ENCODE measurements at places on chromosomes 2 and 18. TPM values are rescaled to one million over a fixed set of nuclear protein-coding genes. Genes with fewer than 3 reads are reported as not detected.
A peak's percentile ranks its signal among the peaks of the same experiment; 100 is the strongest.

DNA sequence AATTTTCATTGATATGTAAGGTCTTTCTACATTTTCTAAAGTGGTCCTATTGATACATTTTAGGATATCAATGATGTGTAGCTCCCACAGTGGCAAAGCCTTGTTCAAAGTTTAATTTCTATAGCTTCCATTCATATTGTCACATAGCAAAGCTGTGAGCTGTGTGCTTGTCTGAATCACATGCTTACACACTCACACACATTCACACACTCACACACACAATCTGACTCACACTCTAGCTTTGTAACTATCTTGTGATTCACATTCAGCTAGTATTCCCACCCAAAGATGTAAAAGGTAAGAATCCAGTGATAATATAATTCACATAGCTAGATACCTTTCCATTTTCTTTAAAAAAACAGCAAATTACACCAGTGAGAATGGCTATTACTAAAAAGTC lies 58.7 kb downstream of the MAPRE2 start:
- no peak overlapping the region for H3K4me3 ChIP-seq
- H3K27ac ChIP-seq = no peak overlapping the region
- H3K4me1 ChIP-seq = no peaks in the 10 kb centered on the region
- H3K27me3 ChIP-seq = no peaks in the 10 kb centered on the region
- peaks cover 6% of the 10 kb centered on the region for H3K36me3 ChIP-seq

DNA sequence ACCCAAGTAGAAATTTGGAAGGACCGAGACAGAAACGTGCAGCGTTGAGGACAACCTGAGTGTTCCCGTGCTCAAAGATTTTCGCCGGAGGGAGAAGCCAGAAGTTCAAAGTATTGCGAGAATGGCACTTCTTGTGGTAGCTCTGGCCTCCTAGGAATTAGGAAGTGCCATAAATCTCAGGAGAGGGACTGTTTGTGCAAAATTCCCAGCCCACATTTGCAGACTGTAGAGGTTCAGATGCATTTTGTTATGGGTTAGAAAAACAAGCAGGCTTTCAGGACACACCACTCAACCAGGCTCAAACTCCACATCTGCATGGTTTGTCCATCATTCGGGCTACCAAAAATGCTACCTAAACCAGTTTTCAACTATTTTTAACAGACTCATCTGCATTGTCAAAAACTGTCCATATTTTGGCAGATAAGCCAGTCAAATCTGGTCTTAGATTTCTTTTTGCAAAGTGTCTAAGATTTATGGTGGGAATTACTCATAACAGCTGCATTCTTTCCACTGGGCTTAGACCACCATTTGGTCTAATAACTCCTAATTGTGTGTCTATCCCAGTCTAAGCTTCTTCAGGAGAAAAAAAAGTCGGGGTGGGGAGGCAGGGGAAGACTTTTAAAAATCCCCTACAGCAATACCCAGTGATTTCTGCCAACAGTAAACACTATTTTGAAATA lies 422.9 kb downstream of the ARHGAP15 start:
- H3K27me3 ChIP-seq = no peaks in the 10 kb centered on the region
- DNase-seq = no peak
- no peaks in the 10 kb centered on the region for H3K36me3 ChIP-seq

DNA sequence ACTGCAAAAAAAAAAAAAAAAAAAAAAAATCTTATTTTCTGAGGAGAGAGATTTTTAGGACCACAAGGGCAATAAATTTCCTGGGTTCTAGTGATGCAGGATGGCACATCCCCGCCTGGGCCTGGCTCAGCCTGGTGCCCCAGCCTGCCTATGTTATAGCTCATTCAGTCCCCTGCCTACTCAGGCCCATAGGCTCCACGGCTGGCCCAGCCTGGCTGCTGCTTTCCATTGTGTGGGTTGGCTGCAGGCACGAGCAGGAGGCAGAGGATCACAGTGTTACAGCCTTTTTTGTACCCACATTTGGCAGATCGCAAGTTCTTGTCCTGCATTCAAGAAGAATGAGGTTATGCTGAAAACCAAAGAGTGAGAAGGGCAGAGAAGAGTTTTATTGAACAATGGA lies 2.8 kb upstream of the SULT6B1 start:
- no peak for DNase-seq
- no peak overlapping the region for H3K27ac ChIP-seq
- no peaks in the 10 kb centered on the region for H3K27me3 ChIP-seq
- no peaks in the 10 kb centered on the region for H3K36me3 ChIP-seq
- peaks cover 8% of the 10 kb centered on the region for H3K4me1 ChIP-seq

AFTPH gene
- total RNA-seq = 14.6 TPM

GRCh38 chr18:48545757-48546321 lies 7.0 kb downstream of the CTIF start:
- peak; percentile 59 for DNase-seq
- H3K27me3 ChIP-seq = no peaks in the 10 kb centered on the region
- peak overlapping the region; percentile 6 for H3K27ac ChIP-seq

PSME4 gene
- total RNA-seq = 65.9 TPM

- no peaks in the 10 kb centered on the region for H3K27me3 ChIP-seq
- peaks cover 3% of the 10 kb centered on the region for H3K4me1 ChIP-seq
- DNase-seq = no peak
These were observed 56.5 kb downstream of the PLA2R1 start for GRCh38 chr2:160005908-160006307.

SLC4A3 gene
- 10.0 TPM for total RNA-seq

SIGLEC15 gene
- total RNA-seq = not detected

DNA sequence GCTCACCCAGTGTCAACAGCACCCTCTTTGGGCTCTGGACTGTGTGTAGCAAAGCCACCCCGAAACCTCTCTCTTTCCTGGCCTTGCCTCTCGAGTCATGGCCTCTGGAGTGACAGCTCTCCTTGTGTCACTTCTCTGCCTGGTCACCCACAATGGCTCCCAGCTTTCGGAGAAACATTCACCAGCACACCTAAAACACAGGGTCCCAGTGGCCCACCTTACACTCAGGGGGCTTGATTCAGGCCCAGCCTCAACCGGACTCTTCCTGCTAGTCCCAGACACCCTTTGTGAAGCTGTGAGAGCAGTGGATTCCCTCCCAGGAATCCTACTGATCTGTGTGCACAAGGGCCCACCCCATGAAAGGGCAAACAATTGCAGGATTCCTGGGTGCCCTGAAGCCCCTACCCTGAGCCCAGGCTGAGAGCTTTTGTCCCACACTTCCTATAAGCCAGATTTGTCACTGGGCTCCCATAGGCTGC lies 137.2 kb upstream of the HAAO start:
- no peak for DNase-seq
- peaks cover 64% of the 10 kb centered on the region for H3K4me1 ChIP-seq
- no peaks in the 10 kb centered on the region for H3K27me3 ChIP-seq
- H3K36me3 ChIP-seq = no peaks in the 10 kb centered on the region
- peak overlapping the region; percentile 40 for H3K27ac ChIP-seq

- H3K4me3 ChIP-seq = no peak overlapping the region
- no peak for DNase-seq
- H3K27me3 ChIP-seq = no peaks in the 10 kb centered on the region
- peaks cover 30% of the 10 kb centered on the region for H3K36me3 ChIP-seq
These were observed 170.0 kb downstream of the EPHA4 start for GRCh38 chr2:221402072-221402471.

KIAA2012 gene
- total RNA-seq = 0.07 TPM

GPR17 gene
- total RNA-seq = 6.4 TPM

- H3K4me1 ChIP-seq = no peaks in the 10 kb centered on the region
- peaks cover 7% of the 10 kb centered on the region for H3K36me3 ChIP-seq
- DNase-seq = no peak
- H3K27ac ChIP-seq = no peak overlapping the region
- peaks cover 6% of the 10 kb centered on the region for H3K27me3 ChIP-seq
These were observed 2786.5 kb downstream of the RPIA start for GRCh38 chr2:91477731-91478672.

- H3K4me3 ChIP-seq = no peak overlapping the region
- peak; percentile 88 for DNase-seq
- H3K27me3 ChIP-seq = no peaks in the 10 kb centered on the region
- H3K27ac ChIP-seq = no peak overlapping the region
- peaks cover 6% of the 10 kb centered on the region for H3K4me1 ChIP-seq
These were observed 48.2 kb upstream of the MAP3K20 start for GRCh38 chr2:173027181-173028128.

GRCh38 chr18:60753753-60754152 lies 381.2 kb upstream of the MC4R start:
- no peak overlapping the region for H3K4me3 ChIP-seq
- no peak for DNase-seq
- H3K27ac ChIP-seq = no peak overlapping the region
- no peaks in the 10 kb centered on the region for H3K36me3 ChIP-seq
- no peaks in the 10 kb centered on the region for H3K4me1 ChIP-seq
- peaks cover 7% of the 10 kb centered on the region for H3K27me3 ChIP-seq

DNA sequence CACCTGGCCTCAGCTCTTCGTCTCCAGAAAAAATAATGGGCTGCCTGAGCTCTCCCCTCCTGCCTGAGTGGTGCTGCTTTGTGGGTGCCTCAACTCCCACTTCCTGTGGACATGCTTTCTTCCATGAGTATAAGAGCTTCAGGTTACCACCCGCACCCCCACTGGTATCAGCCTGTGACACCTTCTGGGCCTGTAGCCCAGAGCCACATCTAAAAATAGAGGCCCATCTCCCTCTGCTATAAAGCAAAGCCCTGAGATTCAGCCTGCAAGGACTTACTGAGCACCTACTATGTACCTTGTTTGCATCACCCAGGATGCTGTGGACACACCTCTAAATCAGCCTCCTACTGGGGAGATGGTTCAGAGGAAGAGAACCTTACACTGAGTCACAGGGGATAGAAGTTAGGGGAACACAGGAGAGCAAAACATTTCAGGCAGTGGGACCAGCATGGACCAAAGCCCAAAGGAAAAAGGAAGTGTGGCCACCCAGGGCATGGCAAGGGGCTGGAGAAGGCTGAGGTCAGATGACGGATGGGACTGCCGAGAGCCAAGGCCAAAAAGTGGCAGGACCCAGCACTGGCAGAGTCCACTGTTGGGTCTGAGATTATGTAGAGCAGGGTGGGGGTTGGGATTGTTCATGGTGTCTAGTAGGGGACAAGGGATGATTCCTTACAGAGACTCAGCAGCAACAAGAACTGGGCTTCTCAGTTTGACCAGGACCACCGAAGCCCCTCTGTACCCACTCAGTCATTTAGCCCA lies 123.7 kb upstream of the PPP1CB start:
- peaks cover 20% of the 10 kb centered on the region for H3K4me1 ChIP-seq
- no peaks in the 10 kb centered on the region for H3K36me3 ChIP-seq
- H3K27me3 ChIP-seq = peaks cover 57% of the 10 kb centered on the region
- H3K4me3 ChIP-seq = no peak overlapping the region

DNA sequence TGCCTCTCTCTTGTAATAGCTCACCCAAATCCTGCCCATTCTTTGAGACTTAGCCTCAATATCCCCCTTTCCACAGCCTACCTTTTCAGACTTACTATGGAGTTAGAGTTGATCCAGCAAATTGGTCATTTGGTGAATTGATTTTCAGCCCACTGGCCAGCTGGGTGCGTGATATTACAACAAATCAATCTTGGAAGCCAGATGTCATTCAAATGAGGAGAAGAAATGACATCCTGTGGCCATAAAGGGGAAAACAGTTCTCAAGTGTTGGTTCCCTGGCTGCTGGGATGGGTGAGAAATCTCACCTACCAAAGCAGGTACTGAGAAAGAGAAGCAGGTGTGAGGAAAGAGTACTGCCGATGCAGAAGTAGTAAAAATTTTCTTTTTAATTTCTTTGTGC lies 36.7 kb upstream of the FOXI3 start:
- H3K27ac ChIP-seq = no peak overlapping the region
- no peaks in the 10 kb centered on the region for H3K36me3 ChIP-seq
- H3K4me1 ChIP-seq = no peaks in the 10 kb centered on the region
- DNase-seq = no peak

GRCh38 chr2:135132314-135132713 lies 80.2 kb downstream of the RAB3GAP1 start:
- H3K4me3 ChIP-seq = no peak overlapping the region
- DNase-seq = no peak
- no peak overlapping the region for H3K27ac ChIP-seq
- no peaks in the 10 kb centered on the region for H3K27me3 ChIP-seq

TCF23 gene
- not detected for total RNA-seq

- H3K27ac ChIP-seq = no peak overlapping the region
- H3K36me3 ChIP-seq = no peaks in the 10 kb centered on the region
- H3K4me1 ChIP-seq = peaks cover 13% of the 10 kb centered on the region
- no peak for DNase-seq
These were observed 173.0 kb upstream of the STK17B start for GRCh38 chr2:196344397-196344796.

GRCh38 chr18:79803611-79804051 lies 5.9 kb downstream of the KCNG2 start:
- no peaks in the 10 kb centered on the region for H3K36me3 ChIP-seq
- DNase-seq = no peak
- peaks cover 3% of the 10 kb centered on the region for H3K4me1 ChIP-seq
- no peak overlapping the region for H3K4me3 ChIP-seq
- H3K27me3 ChIP-seq = peaks cover 34% of the 10 kb centered on the region

DNA sequence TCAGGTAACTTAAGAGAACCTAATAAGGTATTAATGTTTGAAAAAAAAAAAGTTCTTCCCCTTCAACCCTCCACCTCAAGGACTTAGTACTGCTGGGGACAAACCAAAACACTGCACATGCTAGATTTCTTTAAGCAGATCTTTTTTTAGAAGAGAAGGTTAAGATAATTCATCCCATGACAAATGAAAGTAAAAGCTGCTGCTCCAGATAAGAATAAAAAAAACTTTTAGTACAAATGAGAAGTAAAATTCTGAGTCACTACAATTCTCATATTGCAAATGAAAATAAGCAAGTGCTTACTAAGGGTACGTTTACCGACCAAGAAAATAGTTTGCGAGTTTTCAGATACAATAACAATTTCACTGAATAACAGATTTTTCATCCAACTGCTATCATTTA lies 8.9 kb downstream of the STAM2 start:
- H3K4me1 ChIP-seq = peaks cover 14% of the 10 kb centered on the region
- H3K36me3 ChIP-seq = peaks cover 13% of the 10 kb centered on the region
- H3K27ac ChIP-seq = no peak overlapping the region
- no peak for DNase-seq
- H3K27me3 ChIP-seq = no peaks in the 10 kb centered on the region

DNA sequence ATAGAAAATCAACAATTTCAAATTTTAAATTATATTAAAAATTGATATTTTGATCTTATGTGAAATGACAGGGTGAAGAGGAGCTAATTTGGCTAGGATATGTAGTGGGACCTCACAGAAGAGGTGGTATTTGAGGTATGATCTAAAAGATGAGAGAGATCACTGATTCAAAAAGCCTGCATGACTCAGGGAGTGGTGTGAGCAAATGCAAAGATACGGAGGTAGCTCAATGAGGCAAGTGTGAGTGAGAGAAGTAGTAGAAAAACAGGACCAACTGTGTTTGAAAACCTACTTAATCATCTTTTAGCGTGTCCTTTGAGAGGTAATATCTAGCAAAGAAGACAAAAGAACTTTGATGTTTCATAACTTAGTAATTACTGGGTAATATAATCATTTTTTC lies 557.5 kb downstream of the DSC3 start:
- peaks cover 4% of the 10 kb centered on the region for H3K4me1 ChIP-seq
- H3K27ac ChIP-seq = no peak overlapping the region
- no peak for DNase-seq
- H3K4me3 ChIP-seq = no peak overlapping the region

GRCh38 chr2:41723526-41723925 lies 324.3 kb upstream of the PKDCC start:
- DNase-seq = no peak
- no peaks in the 10 kb centered on the region for H3K27me3 ChIP-seq
- peaks cover 20% of the 10 kb centered on the region for H3K4me1 ChIP-seq
- no peaks in the 10 kb centered on the region for H3K36me3 ChIP-seq
- no peak overlapping the region for H3K27ac ChIP-seq
- H3K4me3 ChIP-seq = no peak overlapping the region

- peak overlapping the region; percentile 97 for H3K4me3 ChIP-seq
- H3K4me1 ChIP-seq = peaks cover 20% of the 10 kb centered on the region
- H3K27me3 ChIP-seq = peaks cover 22% of the 10 kb centered on the region
- peaks cover 8% of the 10 kb centered on the region for H3K36me3 ChIP-seq
- no peak overlapping the region for H3K27ac ChIP-seq
- DNase-seq = no peak
These were observed 492 bp downstream of the KIF5C start for GRCh38 chr2:148875387-148876051.

NMUR1 gene
- total RNA-seq = not detected

Measured in neural crest cell (in vitro differentiated cells).